Testis (tissue), 5 donors: ENCODE measurements at places on chromosomes 11 and 22. TPM values are rescaled to one million over a fixed set of nuclear protein-coding genes. Genes with fewer than 3 reads are reported as not detected.

The LINC01488 gene
- total RNA-seq = not detected

The IL17REL gene
- 0.25 TPM for total RNA-seq

The GPR83 gene
- 0.94 TPM for total RNA-seq

The GRAMD1B gene
- total RNA-seq = 78.9 TPM

The XKR3 gene
- 4.9 TPM for total RNA-seq

The MAJIN gene
- 14.4 TPM for total RNA-seq

The KIRREL3 gene
- total RNA-seq = 1.1 TPM

DNA sequence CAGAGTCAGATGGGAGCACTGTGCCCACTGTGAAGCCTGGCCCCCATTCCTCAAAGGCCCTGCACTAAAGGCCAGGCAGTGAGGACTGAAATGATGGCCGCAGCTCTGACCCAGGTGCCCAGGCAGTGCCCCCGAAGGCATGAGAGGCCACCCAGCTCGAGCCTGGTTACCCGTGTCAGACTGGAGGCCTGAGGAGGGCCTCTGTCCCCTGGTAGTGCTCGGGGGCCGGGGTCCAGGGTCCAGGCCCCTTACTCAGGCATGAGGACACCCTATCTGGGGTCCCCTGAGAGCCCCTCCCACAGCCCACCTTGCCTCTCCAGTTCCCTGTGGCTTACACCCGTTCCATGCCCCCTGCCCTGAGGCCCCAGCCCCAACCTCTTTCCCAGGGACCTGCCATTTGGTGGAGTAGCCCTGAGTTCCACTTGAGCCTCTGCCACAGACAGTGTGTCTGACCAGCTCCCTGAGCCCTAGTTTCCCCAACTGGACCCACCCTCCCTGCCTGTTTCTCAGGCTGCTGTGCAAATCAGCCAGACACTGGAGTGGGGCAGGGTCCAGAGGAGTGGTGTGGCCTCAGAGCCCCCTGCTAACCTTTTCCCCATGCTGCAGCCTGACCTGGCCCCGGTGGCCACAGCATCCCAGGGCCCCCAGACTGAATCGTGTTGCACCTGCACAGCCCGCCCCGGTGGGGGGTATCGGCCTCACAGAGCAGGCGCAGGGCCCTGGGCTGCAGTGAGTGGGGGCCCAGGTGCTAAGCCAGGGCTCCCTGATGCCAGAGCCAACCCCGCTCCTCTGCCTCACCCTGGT, 10.8 kb upstream of the ANKRD13D start:
- peaks cover 49% of the 10 kb centered on the region for H3K4me1 ChIP-seq
- peak overlapping the region; percentile 74 for H3K27ac ChIP-seq
- H3K27me3 ChIP-seq = no peaks in the 10 kb centered on the region
- H3K4me3 ChIP-seq = no peak overlapping the region

DNA sequence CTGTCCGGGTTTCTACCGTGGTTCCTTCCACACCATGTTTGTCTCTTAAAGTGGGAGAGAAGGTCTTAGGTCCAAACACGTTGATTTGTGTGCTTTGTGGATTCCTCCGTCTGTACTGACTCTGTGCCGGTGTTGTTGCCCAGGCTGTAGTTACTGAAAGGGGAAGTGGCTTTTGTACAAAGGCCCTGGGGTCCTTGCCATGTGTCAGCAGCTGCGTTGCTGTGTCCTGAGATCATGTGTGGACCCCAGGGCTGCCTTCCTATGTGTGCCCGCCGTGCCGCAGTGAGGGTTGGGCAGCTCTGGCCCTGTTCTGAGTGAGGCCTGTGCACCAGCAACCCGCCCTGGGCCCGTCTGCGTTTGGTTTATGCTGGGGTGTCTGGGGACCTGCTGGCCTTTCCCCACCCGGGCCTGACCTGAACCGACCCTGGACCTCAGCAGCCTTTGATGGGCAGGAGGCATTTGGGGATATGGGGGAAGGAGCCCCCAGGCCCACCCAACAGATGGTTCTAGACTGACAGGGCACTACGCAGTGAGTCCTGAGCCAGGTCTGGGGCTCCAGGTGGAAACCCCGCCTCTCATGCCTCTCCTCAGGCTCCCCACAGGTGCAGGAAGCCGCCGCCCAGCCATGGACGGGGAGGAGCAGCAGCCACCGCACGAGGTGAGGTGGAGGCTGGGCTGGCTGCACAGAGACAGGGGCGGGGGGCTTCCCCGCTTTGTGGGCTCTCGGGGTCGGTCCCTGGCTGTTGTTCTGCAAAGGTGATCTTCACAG, 6.9 kb downstream of the TRABD start:
- no peaks in the 10 kb centered on the region for H3K36me3 ChIP-seq
- no peak overlapping the region for H3K27ac ChIP-seq
- H3K4me3 ChIP-seq = no peak overlapping the region
- H3K4me1 ChIP-seq = peaks cover 23% of the 10 kb centered on the region

GRCh38 chr11:17978553-17979287, 34.1 kb downstream of the SERGEF start:
- no peak overlapping the region for H3K4me3 ChIP-seq
- H3K36me3 ChIP-seq = no peaks in the 10 kb centered on the region
- DNase-seq = peak; percentile 66
- no peak overlapping the region for H3K27ac ChIP-seq
- no peaks in the 10 kb centered on the region for H3K27me3 ChIP-seq
- H3K4me1 ChIP-seq = no peaks in the 10 kb centered on the region

- no peak overlapping the region for H3K27ac ChIP-seq
- no peaks in the 10 kb centered on the region for H3K4me1 ChIP-seq
- H3K36me3 ChIP-seq = no peaks in the 10 kb centered on the region
- DNase-seq = no peak
- no peak overlapping the region for H3K4me3 ChIP-seq
- H3K27me3 ChIP-seq = no peaks in the 10 kb centered on the region
Observed at GRCh38 chr11:92416971-92417725, 192.5 kb downstream of the FAT3 start.

- H3K27ac ChIP-seq = peak overlapping the region; percentile 84
- no peaks in the 10 kb centered on the region for H3K36me3 ChIP-seq
- H3K27me3 ChIP-seq = no peaks in the 10 kb centered on the region
- peaks cover 20% of the 10 kb centered on the region for H3K4me1 ChIP-seq
- peak; percentile 78 for DNase-seq
Observed at GRCh38 chr11:8056810-8057463, 24.1 kb upstream of the TUB start.

- H3K4me1 ChIP-seq = peaks cover 7% of the 10 kb centered on the region
- peak overlapping the region; percentile 56 for H3K27ac ChIP-seq
- no peak for DNase-seq
Observed at GRCh38 chr11:66728038-66728692, 851 bp downstream of the SPTBN2 start.

DNA sequence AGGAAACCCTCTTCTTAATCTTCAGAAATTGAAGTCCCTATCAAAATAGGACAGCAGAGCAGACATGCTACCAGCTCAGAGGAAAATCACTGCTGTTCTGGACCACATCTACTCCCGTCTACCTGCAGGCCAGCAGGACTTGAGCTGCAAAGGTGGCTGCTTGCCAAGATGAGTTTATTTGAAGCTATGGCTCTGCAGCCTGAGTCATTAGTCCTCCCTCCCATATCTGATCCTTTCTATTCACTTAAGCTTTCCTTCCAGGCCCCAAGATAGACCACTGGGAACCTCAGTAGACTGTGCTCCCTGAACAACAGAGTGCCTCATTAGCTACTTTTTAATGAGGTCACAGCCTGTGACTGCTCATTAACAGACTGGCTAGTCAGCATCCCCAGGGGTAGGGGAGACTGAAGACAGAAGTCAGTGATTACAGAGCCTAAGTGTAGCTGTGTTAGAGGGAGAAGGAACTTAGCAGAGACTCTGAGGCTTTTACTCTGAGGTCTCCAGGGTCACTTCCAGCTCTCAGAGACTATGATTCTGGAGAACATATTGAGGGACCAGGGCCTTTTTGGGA, 6.8 kb upstream of the OR10A2 start:
- H3K4me1 ChIP-seq = no peaks in the 10 kb centered on the region
- no peak overlapping the region for H3K27ac ChIP-seq
- no peak overlapping the region for H3K4me3 ChIP-seq
- no peaks in the 10 kb centered on the region for H3K36me3 ChIP-seq

DNA sequence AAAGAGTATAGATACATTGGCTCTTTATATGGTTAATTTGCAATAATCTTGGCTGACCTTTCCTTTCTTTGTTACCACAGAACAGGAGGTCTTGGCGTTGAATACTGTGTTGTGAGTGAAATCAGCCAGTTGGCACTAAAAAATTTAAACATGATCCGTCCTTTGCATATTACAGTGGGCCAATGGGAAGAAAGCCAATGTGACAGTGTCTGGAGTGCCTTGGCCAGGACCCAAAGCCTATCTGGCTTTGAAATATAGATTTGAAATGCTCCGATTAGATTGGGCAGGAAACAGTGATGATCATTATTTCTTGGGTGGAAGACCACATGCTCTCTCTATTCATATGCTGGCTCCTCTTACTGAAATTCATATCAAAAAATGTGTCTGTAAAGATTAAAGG, 339.6 kb upstream of the ANO3 start:
- DNase-seq = no peak
- H3K4me3 ChIP-seq = no peak overlapping the region
- H3K27me3 ChIP-seq = no peaks in the 10 kb centered on the region
- no peaks in the 10 kb centered on the region for H3K36me3 ChIP-seq
- H3K4me1 ChIP-seq = no peaks in the 10 kb centered on the region
- H3K27ac ChIP-seq = no peak overlapping the region

DNA sequence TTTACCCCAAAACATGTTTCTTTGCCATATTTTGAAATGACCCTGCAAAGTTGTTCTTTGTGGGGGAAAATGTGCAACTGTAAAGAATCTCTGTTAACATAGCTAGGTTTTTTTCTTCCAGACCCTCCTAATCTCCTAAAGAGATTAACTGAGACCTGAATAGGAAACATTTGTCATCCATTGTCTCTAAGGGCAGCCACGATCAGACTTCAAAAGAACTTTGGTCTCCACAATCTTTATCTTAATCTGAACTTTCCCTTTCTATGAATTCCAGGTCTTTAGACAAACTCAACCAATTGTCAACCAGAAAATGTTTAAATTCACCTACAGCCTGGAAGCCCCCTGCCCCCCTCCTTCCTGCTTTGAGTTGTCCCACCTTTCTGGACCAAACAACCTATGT, 4.6 kb upstream of the LGALS12 start:
- no peak overlapping the region for H3K4me3 ChIP-seq
- no peaks in the 10 kb centered on the region for H3K27me3 ChIP-seq
- H3K4me1 ChIP-seq = peaks cover 8% of the 10 kb centered on the region
- DNase-seq = no peak
- no peaks in the 10 kb centered on the region for H3K36me3 ChIP-seq
- H3K27ac ChIP-seq = no peak overlapping the region

DNA sequence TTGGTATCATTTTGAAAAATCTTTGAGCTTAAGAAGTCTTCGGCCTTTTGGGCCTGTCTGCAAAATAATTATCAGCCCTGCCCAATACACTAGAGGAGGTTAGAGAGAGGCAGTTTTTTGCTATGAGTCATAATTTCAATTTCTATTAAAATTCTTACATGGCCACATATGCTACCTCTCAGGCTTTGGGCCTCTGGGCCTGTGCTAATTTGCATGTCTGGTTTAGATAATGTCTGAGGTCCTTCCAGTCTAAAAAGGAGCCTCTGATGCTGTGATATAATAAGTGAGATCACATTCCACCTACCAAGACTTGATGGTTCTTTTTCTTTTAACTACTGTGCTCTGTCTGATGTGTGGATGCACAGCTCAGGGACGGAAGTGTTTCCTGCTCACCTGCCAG, 70.8 kb downstream of the KCNJ1 start:
- H3K4me3 ChIP-seq = no peak overlapping the region
- no peaks in the 10 kb centered on the region for H3K27me3 ChIP-seq
- H3K4me1 ChIP-seq = no peaks in the 10 kb centered on the region
- no peaks in the 10 kb centered on the region for H3K36me3 ChIP-seq
- no peak overlapping the region for H3K27ac ChIP-seq

GRCh38 chr11:109747839-109748238, 325.8 kb downstream of the C11orf87 start:
- no peak overlapping the region for H3K4me3 ChIP-seq
- no peaks in the 10 kb centered on the region for H3K27me3 ChIP-seq
- DNase-seq = no peak
- H3K27ac ChIP-seq = no peak overlapping the region
- H3K36me3 ChIP-seq = no peaks in the 10 kb centered on the region

- peaks cover 10% of the 10 kb centered on the region for H3K4me1 ChIP-seq
- H3K36me3 ChIP-seq = no peaks in the 10 kb centered on the region
- H3K27ac ChIP-seq = no peak overlapping the region
- peak; percentile 9 for DNase-seq
- no peaks in the 10 kb centered on the region for H3K27me3 ChIP-seq
Observed at GRCh38 chr11:2298131-2298794, 3.5 kb downstream of the C11orf21 start.

DNA sequence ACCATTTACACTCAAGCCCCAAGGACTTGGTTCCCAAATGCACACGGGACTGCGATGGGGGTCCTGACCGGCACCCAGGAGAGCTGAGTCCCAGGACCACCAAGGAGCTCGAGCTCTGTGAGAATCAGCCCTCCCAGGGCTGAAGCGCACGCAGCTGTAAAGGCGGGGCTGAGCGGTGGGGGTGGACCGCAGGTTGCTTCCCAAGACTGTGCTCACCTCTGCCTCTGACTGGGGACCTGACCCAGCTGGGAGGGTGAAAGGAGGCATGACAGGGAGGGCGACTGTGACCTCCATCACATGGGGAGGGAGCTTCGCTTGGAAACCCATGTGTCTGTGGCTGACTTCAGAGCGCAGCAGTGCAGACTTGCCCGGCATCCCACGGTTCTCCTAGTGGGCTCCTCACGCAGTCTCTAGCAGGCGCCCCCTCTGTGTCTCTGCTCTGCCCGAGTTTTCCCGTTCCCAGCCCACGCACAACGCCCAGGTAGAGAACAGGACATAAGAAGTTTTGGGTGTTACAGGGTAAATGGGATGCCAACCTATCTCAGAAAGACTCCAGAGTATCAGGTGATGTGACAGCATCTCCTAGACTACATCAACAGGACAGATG, 15.4 kb upstream of the NAP1L4 start:
- no peak for DNase-seq
- H3K36me3 ChIP-seq = no peaks in the 10 kb centered on the region
- H3K4me3 ChIP-seq = no peak overlapping the region
- H3K27ac ChIP-seq = no peak overlapping the region

DNA sequence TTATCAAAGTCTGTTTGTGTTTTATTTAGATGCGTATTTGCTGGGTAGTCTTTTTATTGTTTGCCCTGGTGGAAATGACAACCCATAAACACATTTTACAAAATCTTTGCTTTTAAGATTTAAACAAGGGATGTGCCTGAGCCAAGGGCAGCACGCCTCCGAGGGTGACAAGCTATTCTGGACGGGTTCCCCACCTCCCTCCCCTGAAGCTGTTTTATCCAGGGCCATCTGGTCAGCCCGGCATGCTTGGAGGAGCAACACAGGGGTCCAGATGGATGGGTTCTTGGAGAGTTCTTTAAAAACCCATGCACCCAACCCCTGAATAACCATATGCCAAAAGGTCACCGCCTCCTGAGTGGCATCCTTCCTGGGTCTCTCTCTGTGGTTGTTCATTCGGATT, 408.9 kb downstream of the OPCML start:
- no peak overlapping the region for H3K27ac ChIP-seq
- no peak overlapping the region for H3K4me3 ChIP-seq
- no peaks in the 10 kb centered on the region for H3K36me3 ChIP-seq
- H3K27me3 ChIP-seq = no peaks in the 10 kb centered on the region
- H3K4me1 ChIP-seq = no peaks in the 10 kb centered on the region
